ENCODE measurements at places on chromosomes 11 and 22. TPM values are rescaled to one million over a fixed set of nuclear protein-coding genes. Genes with fewer than 3 reads are reported as not detected.

- H3K36me3 ChIP-seq, result no peaks in the 10 kb centered on the region
- DNase-seq, result no peak
- peaks cover 9% of the 10 kb centered on the region for H3K27me3 ChIP-seq
- H3K4me1 ChIP-seq, result peaks cover 25% of the 10 kb centered on the region
- no peak overlapping the region for H3K27ac ChIP-seq
Measured at GRCh38 chr22:46617207-46617985, 2.8 kb upstream of the GRAMD4 start.

GRCh38 chr11:15114501-15115475, at the start of gene INSC:
TSS of gene INSC (plus strand) at chr11:15114923. CDS start at chr11:15149175, 34,252 bp downstream.
- H3K4me1 ChIP-seq, result peaks cover 4% of the 10 kb centered on the region
- no peak within 1 kb of the TSS for H3K4me3 ChIP-seq
- no peaks in the 10 kb centered on the region for H3K36me3 ChIP-seq
- peak; percentile 20 for DNase-seq

- H3K27me3 ChIP-seq, result no peaks in the 10 kb centered on the region
- H3K36me3 ChIP-seq, result no peaks in the 10 kb centered on the region
- H3K27ac ChIP-seq, result no peak overlapping the region
- no peak overlapping the region for H3K4me3 ChIP-seq
- no peak for DNase-seq
Measured at GRCh38 chr11:81207421-81208054, 1526.1 kb downstream of the FAM181B start.

DNA sequence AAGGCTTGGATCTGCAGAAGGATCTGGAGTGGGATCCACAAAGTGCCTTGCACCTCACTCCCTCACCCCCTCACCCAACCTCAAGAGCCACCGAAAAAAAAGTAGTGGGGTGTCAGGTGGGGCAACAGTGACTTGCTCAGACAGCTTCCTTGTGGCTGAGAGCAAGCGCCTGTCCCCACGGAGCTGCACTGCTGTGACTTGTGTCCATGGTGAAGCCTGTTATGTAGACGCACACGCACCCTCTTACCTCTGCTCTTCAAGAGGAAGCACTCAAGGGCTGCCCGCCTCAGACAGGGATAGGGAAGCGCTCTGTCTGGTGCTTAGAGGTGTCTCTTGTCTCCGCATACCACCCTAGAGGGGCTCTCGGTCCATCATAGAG, 1.2 kb downstream of the DRD2 start:
- peaks cover 3% of the 10 kb centered on the region for H3K4me1 ChIP-seq
- H3K36me3 ChIP-seq, result no peaks in the 10 kb centered on the region
- peak overlapping the region; percentile 79 for H3K4me3 ChIP-seq
- no peak for DNase-seq
- peaks cover 12% of the 10 kb centered on the region for H3K27me3 ChIP-seq

- no peak overlapping the region for H3K27ac ChIP-seq
- no peaks in the 10 kb centered on the region for H3K4me1 ChIP-seq
- H3K27me3 ChIP-seq, result peaks cover 1% of the 10 kb centered on the region
Measured at GRCh38 chr11:15171956-15172355, 57.2 kb downstream of the INSC start.

DNA sequence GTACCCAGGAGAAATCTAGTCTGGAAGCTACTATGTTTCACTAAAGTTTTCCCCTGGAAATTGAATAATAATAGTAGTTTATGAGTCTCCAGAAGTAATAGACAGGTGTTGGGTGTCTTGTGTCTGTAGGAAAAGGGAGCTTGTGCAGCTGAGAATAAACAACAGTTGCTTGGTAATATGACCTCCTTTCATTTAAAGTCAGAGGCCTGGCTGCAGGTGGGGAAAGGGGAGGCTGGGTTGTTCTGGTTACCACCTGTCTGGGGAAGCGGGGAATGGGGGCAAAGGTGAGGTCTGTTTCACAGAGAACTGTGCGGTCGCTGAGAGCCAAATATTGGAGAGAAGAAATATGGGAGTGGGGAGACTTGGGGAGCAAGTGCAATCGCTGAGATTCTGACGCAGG, 3.3 kb upstream of the GRAMD1B start:
- peaks cover 43% of the 10 kb centered on the region for H3K4me1 ChIP-seq
- peaks cover 10% of the 10 kb centered on the region for H3K27me3 ChIP-seq
- no peaks in the 10 kb centered on the region for H3K36me3 ChIP-seq
- no peak for DNase-seq
- no peak overlapping the region for H3K4me3 ChIP-seq

- peak overlapping the region; percentile 24 for H3K4me3 ChIP-seq
- no peak overlapping the region for H3K27ac ChIP-seq
- no peak for DNase-seq
Measured at GRCh38 chr22:40116496-40117200, 61.1 kb upstream of the TNRC6B start.

DNA sequence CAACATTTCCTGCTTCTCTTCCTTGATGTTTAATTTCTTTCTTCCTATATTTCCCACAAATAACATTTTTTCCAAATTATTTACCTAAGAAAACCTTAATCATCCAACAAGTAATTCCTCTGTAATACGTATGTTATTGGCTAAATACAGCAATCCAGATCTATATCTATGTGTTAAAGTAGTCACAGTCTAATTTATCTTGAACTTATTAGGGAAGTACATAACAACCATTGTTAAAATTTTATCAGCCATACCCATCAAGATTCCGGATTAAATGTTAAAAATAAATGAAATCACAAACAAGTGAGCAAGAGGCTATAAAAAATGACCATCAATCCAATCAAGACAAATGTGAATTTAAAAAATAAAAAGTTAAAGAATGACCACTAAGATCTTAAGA, 36.5 kb downstream of the RRAS2 start:
- peak overlapping the region; percentile 79 for H3K27ac ChIP-seq
- H3K4me1 ChIP-seq, result peaks cover 64% of the 10 kb centered on the region
- H3K27me3 ChIP-seq, result no peaks in the 10 kb centered on the region
- no peaks in the 10 kb centered on the region for H3K36me3 ChIP-seq
- H3K4me3 ChIP-seq, result no peak overlapping the region
- DNase-seq, result no peak

DNA sequence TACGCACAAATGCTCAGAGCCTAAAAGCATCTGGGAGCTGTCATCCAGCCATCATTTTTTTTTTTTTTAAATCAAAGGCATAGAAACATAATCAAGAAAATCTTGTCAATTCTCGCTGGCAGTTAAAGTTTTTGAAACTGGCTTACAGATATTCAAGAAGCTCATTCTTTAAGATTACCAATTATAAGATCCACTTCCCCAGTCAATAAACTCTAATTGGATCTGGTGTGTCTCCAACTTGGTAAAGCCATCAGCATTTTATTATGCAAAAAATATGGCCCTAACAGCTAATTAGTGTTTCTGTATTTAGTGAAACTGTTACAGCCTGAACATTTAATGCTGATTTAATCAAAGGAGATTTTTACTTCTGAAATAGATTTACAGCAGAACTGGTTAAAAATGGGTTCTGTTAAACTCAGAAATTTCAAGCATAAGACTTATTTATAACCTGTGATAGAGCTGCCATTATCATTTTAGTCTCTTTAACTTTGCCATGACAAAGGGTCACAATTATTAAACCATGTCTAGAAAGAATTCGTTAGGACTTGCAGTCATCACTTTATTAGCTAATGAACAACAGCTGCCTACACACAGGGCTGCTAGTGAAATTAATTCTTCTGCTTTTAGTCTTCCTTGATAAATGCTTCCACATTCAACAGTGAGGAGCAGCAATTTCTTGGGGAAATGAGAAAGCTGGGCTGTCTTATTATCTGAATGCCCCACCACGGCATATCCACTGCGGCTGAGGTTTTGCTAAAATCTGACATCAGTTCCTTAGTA, 176.4 kb upstream of the PITPNB start:
- H3K4me1 ChIP-seq, result no peaks in the 10 kb centered on the region
- peaks cover 30% of the 10 kb centered on the region for H3K36me3 ChIP-seq
- DNase-seq, result no peak
- H3K4me3 ChIP-seq, result no peak overlapping the region

DNA sequence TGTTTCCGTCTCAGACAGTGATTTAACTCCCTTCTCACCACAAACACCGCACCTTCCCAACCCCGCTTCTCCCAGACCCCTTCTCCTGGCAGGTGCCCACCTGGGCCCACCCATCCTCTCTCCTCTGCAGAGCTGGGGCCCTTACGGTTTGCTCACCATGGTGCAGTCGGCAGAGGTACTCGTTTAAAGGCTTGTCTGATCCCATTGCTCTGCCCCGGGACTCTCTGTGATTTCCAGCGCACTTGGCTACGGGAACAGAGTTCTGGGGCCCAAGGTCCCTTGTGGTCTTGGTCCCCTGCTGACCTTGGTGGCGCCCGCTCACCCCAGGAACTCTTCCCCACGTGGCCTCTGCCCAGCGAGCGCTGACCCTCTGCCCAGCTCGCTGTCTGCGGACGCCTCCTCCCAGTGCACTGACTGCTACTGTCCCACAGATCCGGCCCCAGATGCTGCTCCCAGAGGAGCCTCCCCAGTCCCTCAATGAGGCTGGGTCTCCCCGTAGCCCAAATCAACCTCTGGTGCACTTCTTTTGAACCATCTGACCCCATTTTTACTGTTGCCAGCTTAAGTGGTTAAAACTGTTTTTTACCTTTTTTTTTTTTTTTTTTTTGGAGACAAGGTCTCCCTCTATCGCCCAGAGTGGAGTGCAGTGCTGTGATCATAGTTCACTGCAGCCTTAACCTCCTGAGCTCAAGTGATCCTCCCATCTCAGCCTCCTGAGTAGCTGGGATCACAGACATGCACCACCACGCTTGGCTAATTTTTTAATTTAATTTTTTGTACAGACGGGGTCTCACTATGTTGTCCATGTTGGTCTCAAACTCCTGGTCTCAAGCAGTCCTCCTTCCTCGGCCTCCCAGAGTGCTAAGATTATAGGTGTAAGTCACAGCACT, 21.3 kb upstream of the CTSD start:
- no peak overlapping the region for H3K27ac ChIP-seq
- peaks cover 11% of the 10 kb centered on the region for H3K27me3 ChIP-seq
- H3K4me1 ChIP-seq, result peaks cover 8% of the 10 kb centered on the region
- no peaks in the 10 kb centered on the region for H3K36me3 ChIP-seq

DNA sequence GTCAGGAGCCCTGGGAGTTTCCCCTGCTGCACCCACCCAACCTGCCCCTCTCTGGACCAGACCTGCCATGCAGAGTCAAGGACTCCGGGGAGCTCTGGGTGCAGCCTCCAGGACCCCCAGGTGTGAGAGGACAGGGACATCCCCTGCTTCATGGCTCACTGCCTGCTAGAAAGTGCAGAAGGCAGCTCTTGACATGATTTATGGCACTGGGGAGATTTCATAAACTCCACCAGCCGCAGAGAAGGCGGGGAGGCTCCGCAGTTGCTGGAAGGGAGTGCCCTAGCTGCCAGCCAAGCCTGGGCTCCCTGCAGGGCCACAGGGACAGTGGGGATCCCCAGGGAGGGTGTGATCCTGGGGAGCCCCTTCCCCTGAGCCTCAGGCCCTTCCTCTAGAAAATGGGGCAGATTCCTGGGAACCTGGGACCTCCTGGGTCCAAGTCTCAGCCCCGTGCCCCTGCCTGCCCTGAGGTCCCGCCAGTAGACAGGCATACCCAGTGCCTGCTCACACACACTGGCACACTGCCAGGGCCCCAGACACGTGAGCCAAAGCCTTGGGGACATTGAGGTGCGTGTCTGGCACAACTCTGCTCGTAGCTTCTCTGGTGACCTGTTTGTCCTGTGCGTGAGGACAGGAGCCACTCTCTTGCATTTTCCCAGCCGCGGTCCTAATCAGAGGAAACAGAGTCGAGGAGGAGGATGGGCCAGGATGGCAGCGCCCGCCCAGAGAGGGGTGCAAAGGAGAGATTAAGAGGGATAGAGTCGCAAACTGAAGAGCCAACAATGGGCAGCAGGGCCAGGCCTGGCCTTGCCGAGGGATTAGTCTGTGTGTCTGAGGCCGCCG, 13.8 kb downstream of the CABP7 start:
- no peaks in the 10 kb centered on the region for H3K36me3 ChIP-seq
- no peak overlapping the region for H3K27ac ChIP-seq
- H3K27me3 ChIP-seq, result peaks cover 2% of the 10 kb centered on the region
- no peak overlapping the region for H3K4me3 ChIP-seq

GRCh38 chr11:1205987-1206331, 16.9 kb upstream of the MUC5B start:
- H3K27me3 ChIP-seq, result peaks cover 13% of the 10 kb centered on the region
- H3K27ac ChIP-seq, result no peak overlapping the region
- no peaks in the 10 kb centered on the region for H3K4me1 ChIP-seq
- H3K36me3 ChIP-seq, result no peaks in the 10 kb centered on the region
- H3K4me3 ChIP-seq, result no peak overlapping the region

DNA sequence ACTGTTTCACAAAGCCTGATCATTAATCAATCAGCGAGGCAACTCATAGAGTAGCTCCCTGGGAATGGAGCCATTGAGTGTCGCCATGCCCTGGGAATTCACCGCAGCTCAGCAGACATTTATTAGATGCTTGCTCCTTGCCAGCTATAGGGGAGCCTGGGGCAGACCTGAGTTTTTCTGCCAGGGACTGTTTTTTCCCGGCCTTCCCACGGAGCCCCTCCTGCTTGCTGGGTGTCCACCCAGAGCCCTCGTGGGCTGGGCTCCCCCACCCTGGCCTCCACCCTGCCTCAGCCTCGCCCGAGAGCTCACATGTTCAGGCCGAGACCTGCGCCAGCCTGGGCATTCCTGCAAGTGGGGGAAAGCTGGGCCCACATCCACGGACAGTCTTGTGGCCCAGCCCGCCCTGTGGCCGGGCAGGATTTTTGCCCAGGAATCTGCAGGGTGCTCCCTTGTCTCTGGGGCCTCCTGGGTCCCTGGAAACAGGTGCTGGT, 64.9 kb downstream of the SMIM38 start:
- H3K4me3 ChIP-seq, result no peak overlapping the region
- no peak for DNase-seq
- no peaks in the 10 kb centered on the region for H3K27me3 ChIP-seq
- H3K4me1 ChIP-seq, result no peaks in the 10 kb centered on the region

NCAM1 gene
- total RNA-seq, result 21.9 TPM

KIRREL3 gene
- 0.38 TPM for total RNA-seq

CHRDL2 gene
- 0.21 TPM for total RNA-seq

MYO18B gene
- total RNA-seq, result not detected

CEP164 gene
- 28.6 TPM for total RNA-seq

UPK3A gene
- not detected for total RNA-seq

BRMS1 gene
- 38.4 TPM for total RNA-seq

CCDC87 gene
- 0.54 TPM for total RNA-seq

INPP5J gene
- 2.8 TPM for total RNA-seq

TEX54 gene
- total RNA-seq, result not detected

CST6 gene
- total RNA-seq, result not detected

SELENOO gene
- total RNA-seq, result 18.7 TPM

F2 gene
- total RNA-seq, result 4.4 TPM

MPZL2 gene
- total RNA-seq, result 1.0 TPM

KRTAP5-2 gene
- total RNA-seq, result not detected

TRIM34 gene
- total RNA-seq, result 0.64 TPM

MS4A12 gene
- not detected for total RNA-seq
